ENCODE measurements at places on chromosomes 7 and 10.
A peak's percentile ranks its signal among the peaks of the same experiment; 100 is the strongest.

DNA sequence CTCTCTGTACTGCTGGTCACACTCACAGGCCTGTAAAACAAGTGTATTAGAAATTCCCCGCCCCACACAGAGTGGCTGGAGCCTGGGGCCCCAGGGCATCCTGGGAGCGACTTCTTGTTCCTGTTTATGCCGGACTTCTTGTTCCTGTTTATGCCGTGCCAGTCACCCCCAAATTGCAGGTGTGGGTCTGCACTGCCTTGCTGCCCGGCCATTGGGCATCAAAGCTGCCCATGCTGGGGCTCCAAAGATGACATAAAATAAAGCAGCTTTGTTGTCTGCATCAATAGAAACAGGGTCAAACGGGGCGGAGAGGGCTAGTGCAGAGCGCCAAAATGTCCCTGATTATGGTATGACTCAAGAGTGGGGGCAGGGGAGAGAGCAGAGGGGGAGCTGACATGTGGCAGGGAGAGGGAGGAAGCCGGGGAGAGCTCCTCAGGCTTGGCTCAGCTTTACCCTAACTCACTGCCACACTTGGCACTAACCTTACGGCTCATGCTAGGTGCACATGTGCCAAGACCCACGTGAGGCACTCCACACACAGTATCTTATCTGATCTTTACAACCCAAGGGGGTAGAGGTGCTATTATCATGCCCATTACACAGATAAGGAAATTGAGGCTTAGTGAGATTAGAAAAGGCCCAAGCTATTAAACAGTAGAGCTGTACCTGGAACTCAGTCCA is 98.4 kb downstream of the PIP4K2A start:
- peak; percentile 81 for DNase-seq

- DNase-seq = no peak
Measured at GRCh38 chr7:137086896-137087295, 218.4 kb downstream of the CHRM2 start.

DNA sequence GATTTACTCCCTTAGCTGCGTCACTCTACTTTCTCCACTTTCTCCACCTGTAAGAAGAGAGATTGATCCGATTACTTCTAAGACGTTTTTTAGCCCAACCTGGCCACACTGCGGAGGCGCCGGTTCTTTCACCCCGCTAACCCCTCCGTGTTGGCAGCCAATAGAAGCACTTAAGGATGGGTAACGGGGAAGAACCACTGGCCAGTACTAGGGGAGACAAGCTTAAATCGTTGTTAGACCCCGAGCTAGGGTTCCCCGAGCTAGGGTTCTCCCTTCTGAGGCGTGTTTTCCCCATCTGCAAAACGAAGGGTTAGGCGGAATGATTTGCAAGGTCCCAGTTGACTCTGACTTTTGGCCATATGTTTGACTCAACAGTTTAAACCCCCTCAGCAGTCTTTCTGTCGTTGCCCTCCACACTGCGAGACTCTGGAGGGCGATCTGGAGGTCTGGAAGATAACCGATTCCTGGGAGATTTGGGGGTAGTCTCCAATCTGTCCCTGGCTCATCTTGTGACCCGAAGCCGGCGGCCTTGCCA is 644 bp downstream of the UMAD1 start:
- DNase-seq = no peak

- no peak for DNase-seq
Measured at GRCh38 chr7:50590535-50590934, 25.3 kb upstream of the DDC start.

GRCh38 chr7:96734343-96734742 is 24.7 kb upstream of the SEM1 start:
- no peak for DNase-seq

Data from CD4-positive, alpha-beta memory T cell (primary cell).